ENCODE measurements at places on chromosomes 2 and 18. TPM values are rescaled to one million over a fixed set of nuclear protein-coding genes. Genes with fewer than 3 reads are reported as not detected.

DNA sequence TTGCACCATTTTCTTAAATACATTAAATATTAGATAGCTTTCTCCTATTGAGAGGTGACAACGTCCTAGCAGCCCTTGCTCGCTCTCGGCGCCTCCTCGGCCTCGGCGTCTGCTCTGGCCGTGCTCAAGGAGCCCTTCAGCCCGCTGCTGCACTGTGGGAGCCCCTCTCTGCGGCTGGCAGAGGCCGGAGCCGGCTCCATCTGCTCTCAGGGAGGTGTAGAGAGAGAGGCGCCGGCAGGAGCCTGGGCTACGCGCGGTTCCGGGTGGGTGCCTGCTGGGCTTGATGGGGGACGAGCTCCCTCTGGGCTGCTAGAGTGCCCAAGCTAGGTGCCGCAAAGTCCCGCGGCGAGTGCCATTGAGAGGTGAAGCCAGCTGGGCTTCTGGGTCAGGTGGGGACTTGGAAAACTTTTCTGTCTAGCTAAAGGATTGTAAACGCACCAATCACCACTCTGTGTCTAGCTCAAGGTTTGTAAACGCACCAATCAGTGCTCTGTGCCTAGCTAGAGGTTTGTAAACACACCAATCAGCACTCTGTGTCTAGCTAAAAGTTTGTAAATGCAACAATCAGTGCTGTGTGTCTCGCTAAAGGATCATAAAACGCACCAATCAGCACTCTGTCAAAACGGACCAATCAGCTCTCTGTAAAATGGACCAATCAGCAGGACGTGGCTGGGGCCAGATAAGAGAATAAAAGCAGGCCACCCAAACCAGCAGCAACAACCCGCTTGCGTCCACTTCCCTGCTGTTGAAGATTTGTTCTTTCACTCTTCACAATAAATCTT lies 3.1 kb downstream of the RPRD1A start:
- no peak for DNase-seq

GRCh38 chr2:234198976-234199375 lies 148.5 kb downstream of the SPP2 start:
- no peak for DNase-seq

DNA sequence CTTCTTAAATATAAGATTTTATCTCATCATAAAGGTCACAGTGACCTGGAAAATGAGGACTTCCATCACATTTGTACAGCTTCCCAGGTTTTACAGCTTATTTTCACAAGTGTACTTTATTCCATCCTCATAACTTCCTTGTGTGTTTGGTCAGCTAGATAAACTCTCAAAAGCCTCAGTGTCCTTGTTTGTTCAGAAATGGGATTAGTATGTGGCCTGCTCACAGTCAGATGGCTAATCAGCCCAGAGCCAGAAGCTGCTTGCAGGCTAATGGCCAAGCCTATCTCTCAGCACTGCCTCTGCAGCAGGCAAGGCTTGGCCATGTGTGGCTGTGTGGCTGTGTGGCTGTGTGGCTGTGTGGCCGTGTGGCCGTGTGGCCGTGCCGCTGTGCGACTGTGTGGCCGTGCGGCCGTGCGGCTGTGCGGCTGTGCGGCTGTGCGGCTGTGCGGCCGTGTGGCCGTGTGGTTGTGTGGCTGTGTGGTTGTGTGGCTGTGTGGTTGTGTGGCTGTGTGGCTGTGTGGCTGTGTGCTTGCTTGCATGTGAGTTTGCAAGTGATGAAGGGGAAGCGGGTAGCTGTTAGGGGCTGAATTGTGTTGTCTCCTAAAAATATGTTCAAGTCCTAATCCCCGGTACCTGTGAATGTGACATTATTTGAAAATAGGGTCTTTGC lies 233.0 kb upstream of the TNP1 start:
- no peak for DNase-seq

GRCh38 chr2:158187908-158188307 lies 86.2 kb downstream of the UPP2 start:
- DNase-seq: no peak

DNA sequence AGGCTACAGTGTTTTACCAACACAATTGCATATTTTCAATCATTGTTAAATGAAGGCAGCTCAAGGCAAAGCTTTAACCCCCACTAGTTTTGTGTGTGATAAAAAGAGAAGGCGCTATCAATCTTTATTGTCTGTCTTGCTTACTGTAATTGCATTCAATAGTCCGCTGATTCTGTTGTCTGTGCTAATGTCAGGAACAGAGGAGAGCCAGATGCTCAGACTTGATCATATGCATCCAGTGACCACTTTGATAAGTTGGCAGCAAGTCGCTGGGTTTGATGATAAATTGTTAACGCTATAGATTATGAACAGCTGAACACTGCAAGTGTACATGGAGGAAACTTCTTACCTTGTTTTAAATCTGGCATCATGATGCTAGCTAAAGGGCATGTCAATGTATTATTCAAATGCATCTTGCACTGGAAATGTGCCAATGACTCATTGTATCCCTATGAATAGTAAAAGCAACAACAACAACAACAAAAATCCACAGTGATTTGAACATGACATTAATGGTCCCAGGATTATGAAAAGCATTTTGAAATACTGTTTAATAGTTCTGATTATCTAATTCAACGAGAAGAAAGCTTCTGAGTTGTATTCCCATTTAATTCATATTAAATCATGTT lies 423.5 kb upstream of the FANCL start:
- no peak for DNase-seq

EHD3 gene
- 10.6 TPM for total RNA-seq

- DNase-seq: no peak
These were observed 113.6 kb upstream of the ITGA6 start for GRCh38 chr2:172313715-172314341.

GRCh38 chr2:196391149-196391479 lies 219.7 kb upstream of the STK17B start:
- DNase-seq: no peak

- DNase-seq: peak; percentile 55
These were observed 447 bp downstream of the TRAF3IP1 start for GRCh38 chr2:238320648-238321281.

ZDBF2 gene
- total RNA-seq: 4.5 TPM

DNA sequence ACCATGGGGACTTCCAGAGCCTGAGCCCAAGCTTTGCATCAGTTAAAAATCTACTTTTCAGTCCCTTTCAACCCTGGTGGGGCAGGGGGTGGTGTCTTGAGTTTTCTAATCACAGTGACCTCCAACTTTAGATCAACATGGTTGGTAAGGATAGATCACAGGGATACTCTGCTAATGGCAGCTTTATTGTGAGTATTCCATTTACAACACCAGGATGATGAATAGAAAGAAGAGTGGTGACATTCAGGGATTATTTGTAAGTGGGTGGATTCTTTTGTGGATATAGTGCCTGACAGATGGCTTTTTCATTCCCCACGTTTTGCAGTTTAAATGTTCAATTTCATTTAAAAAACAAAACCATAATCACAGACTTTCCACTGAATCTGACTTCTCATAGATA lies 51.3 kb downstream of the ZNF532 start:
- no peak for DNase-seq

- DNase-seq: no peak
These were observed 9.7 kb upstream of the SKOR2 start for GRCh38 chr18:47260924-47261701.

DNA sequence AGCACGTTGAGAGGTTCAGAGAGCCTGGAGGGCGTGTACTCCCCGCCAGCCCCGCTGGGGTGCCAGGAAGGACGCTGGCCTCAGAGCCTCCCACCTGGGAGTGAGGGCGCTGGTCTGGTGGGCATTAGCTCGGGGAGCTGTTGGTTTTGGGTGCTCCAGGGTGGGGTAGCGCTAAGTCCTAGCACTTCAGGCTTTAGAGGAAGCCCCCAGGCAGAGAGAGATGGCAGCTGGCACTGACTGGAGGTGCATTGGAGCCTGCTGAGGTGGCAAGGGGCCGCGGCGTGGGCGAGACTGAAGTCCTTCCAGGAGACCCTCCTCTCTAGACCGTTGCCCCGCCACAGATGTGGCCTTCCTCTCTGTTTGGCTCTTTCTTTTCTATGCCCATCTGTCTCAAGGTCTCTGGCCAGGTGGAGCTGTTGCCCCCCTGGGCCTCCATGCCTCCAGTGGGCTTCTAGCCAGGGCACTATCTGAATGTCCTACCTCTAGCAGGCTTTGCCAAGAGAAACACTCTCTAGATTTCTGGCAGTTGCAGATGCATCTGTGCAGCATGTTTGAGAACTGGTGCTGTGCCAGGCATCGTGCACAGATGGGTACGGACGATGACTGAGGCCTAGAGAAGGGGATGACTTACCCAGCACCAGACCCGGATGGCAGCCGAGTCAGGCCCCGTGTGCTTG lies 6.6 kb downstream of the CAPN10 start:
- peak; percentile 50 for DNase-seq

DNA sequence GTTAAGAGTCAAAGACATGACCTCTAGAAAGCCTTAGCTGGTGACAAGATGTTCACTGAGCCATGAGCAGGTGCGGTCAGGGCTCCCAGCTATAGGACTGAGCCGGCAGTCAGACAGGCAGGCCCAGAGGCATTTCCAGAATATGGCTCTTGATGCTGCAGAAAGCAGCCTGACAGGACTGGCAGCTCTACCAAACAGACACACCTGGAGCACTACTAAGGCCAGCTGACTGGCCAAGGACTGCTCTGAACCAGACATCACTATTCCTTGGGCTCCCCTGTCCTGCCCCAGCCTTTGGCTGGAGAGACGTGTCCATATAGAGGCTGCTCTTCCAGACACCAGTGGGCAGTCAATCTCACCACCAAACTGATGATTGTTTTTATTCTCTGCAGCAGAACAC lies 98.8 kb downstream of the RIF1 start:
- DNase-seq: no peak

- no peak for DNase-seq
These were observed 83.2 kb upstream of the CYP1B1 start for GRCh38 chr2:38159191-38159590.

DNA sequence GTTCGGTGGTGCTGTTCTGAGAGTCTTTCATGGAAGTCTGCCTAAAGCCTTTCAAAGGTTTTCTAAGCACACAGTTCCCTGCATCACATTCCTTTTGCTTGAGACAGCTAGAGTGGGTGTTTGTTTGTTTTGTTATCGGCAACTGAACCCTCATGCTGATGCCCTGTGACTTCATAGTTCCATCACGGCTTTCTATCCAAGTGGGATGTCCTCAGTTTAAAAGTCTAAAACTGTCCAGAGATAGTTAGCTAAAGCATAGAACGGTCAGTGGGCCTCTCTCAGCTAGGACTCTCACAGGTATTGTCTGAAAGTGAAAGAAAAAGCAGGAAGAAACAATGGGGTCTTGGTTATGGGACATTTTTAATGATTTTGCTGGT lies 337.3 kb downstream of the OSR1 start:
- DNase-seq: no peak

GRCh38 chr2:97723156-97724072 lies 10.0 kb downstream of the ZAP70 start:
- no peak for DNase-seq

RND3 gene
- total RNA-seq: 19.2 TPM

FAM110C gene
- 6.7 TPM for total RNA-seq

All from left lobe of liver (tissue), 2 donors.